Activated naive CD4-positive, alpha-beta T cell treated with anti-CD3 and anti-CD28 coated beads, Interleukin-2, amount 50 U/mL, for 72 hours (primary cell): ENCODE measurements at places on chromosomes 12 and 14. TPM values are rescaled to one million over a fixed set of nuclear protein-coding genes. Genes with fewer than 3 reads are reported as not detected.

- DNase-seq = peak; percentile 33
These were observed 21.1 kb upstream of the LGALS3 start for GRCh38 chr14:55107766-55108554.

- DNase-seq = no peak
These were observed 2.9 kb upstream of the NYNRIN start for GRCh38 chr14:24395609-24396582.

DNA sequence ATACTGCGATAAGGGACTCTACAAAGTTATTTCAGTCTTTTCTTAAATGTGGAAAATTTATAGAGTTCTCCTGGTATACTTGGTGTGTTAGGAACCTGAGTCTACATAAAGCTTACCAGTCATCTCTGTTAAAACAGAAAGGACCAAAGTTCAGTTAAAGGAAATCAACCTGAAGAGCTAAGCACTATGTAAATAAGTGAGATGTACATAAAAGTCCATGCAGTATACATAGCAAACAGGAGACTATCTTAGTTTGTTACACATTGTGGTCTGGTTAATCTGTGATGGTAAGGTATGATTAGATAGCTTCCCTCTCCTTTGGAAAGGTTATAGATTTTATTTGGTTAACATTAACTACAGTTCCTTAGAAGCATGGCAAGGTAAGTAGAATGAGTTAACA, 75.9 kb downstream of the ATP2B1 start:
- no peak for DNase-seq

The COCH gene
- 1.4 TPM for total RNA-seq

The KLRF1 gene
- total RNA-seq = not detected

The TOX4 gene
- 104 TPM for total RNA-seq
